ENCODE measurements at places on chromosomes 13 and 19.

DNA sequence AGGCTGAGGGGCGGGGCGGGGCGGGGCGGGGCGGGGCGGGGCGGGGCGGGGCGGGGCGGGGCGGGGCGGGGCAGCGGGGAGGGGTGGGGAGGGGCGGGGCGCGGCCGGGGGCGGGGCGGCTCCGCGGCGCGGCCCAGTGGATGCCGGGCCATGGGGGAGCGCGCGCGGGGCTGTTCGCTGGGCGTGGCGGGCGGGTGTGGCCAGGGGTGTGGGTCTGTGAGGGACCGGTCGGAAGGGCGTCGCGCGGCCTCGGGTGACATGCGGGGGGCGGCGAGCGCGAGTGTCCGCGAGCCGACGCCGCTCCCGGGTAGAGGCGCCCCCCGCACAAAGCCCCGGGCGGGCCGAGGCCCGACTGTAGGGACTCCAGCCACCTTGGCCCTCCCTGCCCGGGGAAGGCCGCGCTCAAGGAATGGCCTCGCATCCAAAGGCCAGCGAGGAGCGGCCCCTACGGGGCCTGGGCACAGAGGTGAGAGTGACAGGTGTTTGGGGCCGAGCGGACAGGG is at the start of gene ZFP28:
Gene ZFP28 (plus strand): TSS at position 188 of the 503 bp plus-strand sequence. CDS start 71 bp downstream, at position 259.
- no peak for DNase-seq

GRCh38 chr19:11504502-11505031 is 1.1 kb downstream of the ZNF653 start:
- no peak for DNase-seq

DNA sequence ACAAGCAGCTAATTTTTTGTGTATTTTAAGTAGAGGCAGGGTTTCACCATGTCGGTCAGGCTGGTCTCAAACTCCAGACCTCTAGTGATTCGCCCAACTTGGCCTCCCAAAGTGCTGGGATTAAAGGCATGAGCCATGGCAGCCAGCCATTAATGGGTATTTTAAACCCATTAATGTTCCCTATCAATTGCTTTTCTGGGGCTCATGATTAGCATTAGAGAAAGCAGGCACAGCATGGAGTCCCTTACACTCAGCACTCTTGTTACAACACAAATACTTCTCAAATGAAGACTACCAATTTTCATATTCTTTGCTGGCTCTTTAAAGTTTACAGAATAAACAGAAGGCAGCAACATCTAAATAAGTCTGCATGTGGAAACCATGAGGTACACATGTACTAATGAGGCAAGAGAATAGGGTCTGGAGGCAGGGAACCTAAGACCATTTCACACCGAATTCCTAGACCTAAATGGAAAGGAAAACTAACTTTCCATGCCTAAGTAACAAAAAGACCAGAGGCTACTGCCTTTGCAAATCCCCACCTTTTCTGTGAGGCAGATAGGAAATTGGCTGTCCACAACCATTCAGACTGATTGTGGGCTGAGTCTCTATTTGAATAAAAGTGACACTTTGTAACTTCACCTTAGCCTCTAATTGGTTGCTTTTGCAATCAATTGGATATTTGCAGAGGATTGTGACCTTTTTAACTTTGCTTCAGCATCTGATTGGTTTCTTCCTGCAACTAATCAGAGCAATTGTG is 21.2 kb downstream of the ZNF675 start:
- no peak for DNase-seq

DNA sequence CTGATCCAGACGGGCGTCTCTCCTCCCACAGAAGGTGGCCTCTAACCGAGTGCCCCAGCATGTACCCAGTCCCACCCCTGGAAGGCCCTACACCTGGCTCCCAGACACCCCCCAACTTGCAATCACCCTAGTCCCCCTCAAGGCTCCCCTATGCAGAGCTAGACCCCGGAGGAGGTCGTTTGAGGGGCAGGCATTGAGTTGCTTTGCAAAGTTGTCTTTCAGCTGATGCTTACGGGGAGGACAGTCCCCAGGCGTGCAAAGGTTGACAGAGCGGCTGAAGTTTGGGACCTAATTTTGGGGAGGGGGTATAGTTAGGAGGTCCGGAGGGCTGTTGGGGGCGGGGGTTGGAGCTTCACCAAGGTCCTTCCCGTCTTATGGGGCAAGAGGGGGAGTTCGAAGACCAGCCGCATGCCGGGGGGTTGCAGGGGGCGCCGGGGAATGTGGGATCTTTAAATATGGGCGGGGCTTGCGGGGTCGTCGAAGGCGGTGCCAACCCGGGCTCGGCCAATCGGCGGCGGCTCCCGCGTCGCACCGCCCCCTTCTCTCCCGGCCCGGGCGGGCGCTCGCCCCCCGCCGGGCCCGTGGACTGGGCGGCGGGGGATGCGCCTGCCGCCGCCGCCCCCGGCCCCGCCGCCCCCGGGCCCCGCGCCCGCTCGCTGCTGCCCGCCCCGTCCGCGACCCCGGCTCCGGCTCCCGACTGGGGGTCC is at the start of gene KCNN1:
Gene KCNN1 (plus strand): TSS at position 558 of the 707 bp plus-strand sequence. CDS start 6,782 bp downstream, outside the sequence.
- no peak for DNase-seq

DNA sequence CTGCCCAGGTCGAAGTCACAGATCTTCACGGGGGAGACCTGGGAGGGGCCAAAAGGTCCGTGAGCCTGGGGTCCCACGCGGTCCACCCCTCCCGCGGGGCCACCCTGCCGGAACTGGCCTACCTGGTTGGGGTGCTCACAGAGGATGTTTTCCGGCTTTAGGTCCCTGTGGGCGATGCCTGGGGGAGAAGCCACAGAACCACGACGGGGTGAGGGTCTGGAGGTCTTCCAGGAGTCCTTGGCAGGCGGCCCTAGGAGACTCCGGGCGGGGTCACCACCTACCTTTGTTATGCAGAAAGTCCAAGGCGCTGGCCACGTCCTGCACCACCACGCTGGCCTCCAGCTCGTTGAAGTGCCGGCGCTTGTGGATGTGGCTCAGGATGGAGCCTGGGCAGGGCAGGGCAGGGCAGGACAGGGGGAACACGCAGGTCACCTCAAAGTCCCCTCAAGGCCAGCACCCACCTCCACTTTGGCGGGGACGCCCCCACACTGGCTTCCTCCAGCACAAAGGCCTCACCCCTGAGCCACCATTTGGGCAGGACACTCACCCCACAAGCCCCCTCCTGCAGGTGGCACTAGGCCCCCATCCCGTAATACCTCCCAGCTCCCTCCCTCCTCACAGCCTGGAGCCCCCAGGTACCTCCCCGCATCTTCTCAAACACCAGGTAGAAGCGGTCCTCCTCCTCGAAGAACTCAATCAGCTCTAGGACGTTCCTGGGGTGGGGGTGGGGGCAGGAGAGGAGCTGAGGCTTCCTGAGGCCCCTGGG is 8.4 kb downstream of the MKNK2 start:
- no peak for DNase-seq

DNA sequence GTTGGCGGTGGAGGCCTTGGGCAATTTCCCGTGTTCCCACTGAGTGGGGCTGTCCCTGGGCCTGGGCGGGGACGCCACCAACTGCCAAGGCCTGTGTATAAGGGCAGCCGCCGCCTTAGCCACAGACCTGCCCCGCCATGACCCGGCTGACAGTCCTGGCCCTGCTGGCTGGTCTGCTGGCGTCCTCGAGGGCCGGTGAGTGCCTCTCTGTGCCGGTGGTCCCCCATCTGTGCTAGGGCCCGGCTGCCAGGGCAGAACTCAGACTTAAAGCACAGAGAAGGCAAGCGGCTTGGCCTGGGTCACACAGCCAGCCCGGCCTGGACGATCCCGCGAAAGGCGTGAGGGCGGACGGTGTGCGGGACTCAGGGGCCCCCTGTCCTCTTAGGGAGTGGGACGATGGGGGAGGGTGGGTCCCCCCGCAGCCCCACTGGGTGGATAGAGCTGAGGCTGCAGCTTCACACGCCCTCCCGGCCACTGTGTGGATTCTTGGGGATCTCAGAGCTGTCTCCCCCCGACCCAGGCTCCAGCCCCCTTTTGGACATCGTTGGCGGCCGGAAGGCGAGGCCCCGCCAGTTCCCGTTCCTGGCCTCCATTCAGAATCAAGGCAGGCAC is at the start of gene AZU1:
Gene AZU1 (plus strand): TSS at position 128 of the 612 bp plus-strand sequence. CDS start 10 bp downstream, at position 138.
- DNase-seq: no peak

GRCh38 chr13:23433171-23434153 is at the start of gene SACS:
Gene SACS (minus strand): TSS chr13:23433702. CDS start chr13:23411239, 22,463 bp downstream.
- no peak for DNase-seq

DNA sequence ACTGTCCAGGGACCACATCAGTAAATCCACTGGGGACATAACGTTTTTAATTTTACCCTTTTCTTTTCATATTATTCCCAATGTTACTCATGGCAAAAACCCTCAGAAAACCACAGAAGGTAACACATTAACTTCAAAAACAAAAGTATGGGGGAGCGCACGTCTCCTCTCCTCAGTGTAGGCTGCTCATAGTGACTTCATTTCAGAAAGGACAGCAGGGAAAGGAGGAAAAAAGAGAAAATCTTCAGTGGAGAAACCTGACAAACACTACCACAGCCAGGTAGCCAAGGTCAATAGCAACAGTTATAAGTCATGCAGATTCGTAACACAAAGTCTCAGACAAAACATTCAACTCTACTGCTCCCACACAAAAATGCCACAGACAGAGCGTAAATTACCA is 21.4 kb downstream of the DZIP1 start:
- DNase-seq: no peak

DNA sequence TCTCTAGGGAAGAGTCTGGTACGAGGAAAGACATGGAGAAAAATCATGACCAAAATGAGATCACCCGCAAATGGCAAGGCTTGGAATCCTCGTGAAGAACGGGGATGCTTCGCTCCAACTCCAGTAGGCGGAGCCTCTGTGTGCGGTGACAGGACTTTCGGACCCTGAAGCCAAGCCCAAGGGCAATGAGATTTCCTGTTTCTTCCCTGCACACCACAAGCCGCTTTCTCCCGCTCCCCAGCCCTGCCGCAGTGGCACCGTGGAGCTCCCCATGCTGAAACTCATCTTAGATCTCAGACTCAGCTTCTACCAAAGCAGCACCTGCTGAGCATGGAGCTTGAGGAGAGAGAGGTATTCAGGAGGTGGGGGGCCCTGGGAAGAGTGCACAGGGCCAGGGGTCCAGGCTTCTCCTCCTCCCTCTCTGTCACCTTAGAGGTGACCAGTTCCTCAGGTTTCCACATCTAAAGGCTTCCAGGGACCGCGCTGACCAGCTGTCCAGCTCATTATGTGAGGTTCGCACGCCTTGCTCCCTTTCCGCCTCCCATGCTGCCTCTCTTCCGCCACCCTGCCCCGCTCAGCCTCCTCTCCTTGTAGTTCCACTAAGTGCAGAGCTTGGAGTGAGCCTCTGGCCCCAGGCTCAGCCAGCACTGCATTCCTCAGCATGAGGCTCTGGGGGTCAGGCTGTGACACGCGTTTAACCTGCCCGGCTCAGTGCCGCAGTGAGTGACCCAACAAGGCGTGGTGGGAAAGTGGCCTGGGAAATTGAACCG is 153.8 kb upstream of the SOX1 start:
- DNase-seq: no peak

DNA sequence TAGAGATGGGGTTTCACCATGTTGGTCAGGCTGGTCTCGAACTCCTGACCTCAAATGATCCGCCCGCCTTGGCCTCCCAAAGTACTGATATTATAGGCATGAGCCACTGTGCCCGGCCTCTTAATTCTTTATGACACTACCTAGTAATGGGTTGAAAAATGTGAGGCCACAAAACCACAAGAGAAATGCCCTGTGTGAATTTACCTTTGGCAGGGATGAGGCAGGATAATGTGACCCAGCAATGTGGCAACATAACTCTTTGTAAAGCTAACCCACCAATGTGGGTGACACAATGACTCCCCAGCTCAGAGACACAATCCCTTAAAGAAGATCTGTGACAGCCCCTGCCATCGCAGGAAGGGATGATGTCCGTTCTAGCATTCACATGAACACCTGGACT is 533.1 kb downstream of the KLF5 start:
- DNase-seq: no peak

- no peak for DNase-seq
These were observed 13.4 kb downstream of the UBXN6 start for GRCh38 chr19:4443966-4444764.

- peak; percentile 19 for DNase-seq
These were observed 4.0 kb upstream of the NKPD1 start for GRCh38 chr19:45164577-45165335.

DNA sequence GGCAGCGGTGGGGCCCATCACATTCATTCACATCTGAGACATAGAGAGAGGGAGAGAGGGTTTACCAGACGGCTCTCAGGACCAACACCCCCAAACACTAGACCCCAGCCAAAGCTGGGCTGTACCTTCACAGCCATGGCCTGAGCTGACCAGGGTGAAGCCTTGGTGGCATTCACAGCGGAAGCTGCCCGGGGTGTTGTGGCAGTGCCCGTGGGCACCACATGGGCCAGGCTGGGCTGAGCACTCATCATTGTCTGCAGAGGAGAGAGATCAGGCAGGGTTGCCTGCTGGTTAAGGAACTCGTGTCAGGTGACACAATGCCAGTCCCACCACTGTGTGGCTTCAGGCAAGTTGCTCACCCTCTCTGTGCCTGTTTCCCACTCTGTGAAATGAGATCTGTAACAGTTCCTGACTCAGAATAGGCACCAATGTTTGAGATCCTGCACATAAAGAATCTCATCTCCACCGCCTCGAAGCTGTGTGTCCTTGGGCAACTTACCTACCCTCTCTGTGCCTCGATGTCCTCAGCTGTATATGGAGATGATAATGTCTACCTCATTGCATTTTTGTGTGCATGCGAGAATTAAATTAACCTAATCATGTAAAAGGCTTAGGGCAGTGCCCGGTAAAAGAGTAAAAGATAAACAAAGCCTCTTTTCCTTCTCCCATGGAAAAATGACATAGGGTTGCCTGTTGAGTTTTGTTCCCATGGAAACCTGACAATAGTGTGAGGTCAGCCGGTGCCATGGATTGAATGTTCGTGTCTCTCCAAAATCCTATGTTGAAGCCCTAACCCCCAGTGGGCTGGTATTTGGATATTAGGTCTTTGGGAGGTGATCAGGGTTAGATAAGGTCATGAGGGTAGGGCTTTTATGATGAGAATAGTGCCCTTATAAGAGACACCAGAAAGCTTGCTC is 22.9 kb downstream of the CCL25 start:
- DNase-seq: no peak

DNA sequence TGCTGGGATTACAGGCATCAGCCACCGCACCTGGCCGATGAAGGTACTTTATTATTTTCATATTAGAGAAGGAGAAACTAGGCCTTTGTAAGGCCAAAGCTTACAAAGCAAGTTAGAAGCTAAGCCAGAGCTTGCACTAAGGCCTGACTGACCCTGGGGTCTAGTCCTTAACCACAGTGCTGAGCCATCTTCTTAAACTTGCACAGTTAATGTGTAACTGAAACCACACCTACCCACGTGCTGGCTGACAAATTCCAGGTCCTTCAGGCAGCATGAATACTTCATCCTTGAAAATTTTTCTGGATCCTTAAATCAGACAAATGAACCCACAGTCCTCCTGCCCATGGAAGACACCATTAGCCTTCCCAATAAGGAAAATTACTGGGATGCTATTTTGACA is 880.6 kb downstream of the UQCRFS1 start:
- no peak for DNase-seq

- no peak for DNase-seq
These were observed 13.9 kb upstream of the MADCAM1 start for GRCh38 chr19:482186-483041.

Data from activated T-helper 9 cell treated with anti-CD3 and anti-CD28 coated beads, Interleukin-2, amount 50 U/mL, for 16 hours (primary cell).